Suppressor macrophage (primary cell): ENCODE measurements at places on chromosomes 2 and 18.
A peak's percentile ranks its signal among the peaks of the same experiment; 100 is the strongest.

DNA sequence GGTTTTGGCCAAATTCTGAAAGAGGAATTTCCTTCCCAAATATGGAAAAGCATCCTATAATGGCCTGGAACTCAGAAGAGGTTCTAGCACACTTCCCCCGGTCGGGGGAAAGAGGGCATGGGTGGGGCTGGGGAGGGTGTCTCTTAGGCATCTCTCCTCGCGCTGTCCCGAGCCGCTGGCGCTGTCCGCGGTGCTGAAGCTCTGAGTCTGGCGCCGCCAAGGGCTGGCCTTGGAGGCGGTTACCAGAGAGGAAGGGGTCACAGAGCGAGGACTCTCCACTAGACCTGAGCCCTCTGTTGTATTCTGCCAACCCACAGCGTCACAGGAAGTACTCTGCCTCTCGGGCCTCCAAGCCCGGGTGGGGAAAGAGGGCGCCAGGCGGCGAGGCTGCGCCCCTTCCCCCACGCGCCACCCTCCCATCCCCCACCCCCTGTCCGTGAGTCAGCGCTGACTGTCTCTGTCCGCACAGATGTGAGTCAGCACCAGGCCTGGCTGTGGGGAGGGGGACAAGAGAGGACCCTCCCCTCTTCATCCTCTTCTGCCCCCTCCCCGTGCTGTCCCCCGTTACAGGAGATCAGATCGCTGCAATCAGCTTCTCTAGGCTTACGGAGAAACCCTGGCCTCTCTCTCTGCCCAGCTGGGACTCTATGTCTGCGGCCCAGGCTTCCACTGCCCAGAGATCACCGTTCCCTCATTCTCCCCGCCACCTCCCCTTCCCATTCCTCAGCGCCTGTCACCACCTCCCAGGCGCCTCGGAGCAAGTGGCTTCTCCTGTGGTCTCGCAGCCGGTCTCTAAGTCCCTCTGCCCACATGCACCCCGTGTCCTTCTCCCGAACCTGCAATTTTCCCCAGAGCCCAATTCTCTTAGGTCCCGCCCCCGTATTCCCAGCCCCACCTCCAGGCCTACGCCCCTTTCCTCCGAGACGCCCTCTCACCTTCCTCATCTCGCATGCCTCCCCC lies 779 bp downstream of the PTPRN start:
- DNase-seq, result peak; percentile 90

GRCh38 chr2:222538535-222538934 lies 114.2 kb downstream of the SGPP2 start:
- DNase-seq, result peak; percentile 10

GRCh38 chr18:44227501-44227900 lies 453.2 kb upstream of the SETBP1 start:
- DNase-seq, result no peak

DNA sequence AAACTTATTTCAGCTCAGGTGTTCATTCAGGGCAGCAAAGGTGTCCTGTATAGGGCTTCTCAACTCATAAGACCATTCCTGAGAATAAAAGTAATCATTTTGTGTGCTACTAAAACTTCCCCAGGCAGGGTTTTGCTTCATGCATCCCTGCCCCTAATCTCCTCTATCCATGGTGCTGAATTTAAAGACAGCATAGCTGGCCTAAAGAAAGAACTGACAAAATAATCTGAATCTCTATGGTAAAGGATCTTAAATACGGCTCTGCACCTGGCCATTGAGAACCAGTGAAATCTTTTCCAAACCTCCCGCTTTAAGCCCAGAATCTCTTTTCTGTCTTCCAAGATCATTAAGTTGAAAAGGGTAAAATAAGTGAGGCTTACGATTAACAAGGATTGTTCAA lies 292.1 kb upstream of the KLHL29 start:
- no peak for DNase-seq

GRCh38 chr2:166112193-166112605 lies 15.6 kb downstream of the SCN1A start:
- DNase-seq, result no peak

DNA sequence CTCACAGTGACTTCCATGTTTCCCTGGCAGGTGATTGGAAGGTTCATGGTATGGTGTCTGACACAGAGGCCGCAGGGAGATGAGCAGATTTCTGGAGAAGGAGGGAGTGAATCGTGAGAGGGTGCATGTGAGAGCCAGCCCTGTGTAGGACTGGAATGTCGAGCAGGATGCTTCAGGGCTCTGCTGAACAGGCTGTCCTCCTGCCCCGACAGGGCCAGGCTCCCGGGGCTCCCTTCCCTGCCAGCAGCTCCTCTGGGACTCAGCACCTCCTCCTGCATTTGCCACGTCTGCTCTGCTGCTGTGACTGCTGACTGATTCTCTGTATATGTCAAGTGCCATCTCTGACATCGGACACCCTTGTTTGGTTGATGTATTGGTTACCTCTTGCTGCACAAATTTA lies 38.5 kb upstream of the INHBB start:
- DNase-seq, result no peak

GRCh38 chr2:164127971-164128527 lies 392.2 kb upstream of the FIGN start:
- no peak for DNase-seq

GRCh38 chr2:123928358-123928757 lies 96.7 kb upstream of the CNTNAP5 start:
- DNase-seq, result no peak

DNA sequence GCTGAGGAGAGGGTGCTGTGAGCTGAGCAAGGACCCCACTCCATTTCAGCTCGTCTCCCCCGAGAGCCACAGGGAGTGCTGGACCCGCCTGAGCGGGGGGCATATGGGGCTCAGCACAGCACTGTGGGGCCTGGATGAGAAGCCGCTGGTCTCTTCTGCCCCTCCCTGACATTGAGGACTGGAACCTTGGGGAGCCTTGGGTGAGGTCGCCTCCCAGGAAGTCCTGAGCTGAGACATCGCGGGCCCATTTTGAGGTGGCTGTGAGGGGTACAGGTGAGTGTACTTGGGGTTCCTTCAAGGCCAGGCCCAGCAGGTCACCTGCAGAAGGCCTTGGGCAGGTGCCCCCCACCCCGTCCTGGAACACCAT lies 3.1 kb upstream of the AQP12A start:
- DNase-seq, result no peak

DNA sequence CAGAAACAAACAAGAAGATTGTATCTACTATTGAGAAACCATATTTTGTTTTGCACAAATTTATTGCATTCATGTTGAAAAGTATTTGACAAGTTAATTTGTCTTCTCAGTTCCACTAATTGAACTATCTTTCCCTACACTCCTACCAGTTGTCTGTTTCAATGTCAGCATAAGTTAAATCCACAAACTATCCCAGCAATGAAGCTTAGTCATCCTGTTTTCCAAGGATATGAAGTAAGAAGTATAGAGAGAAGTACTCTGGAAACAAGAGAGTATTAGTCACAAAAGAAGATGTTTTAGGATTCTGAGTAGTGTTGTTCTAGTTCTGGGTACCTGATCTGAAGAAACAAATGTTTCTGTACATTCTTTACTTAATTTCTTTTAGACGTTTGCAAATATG lies 261.6 kb upstream of the ZNF804A start:
- DNase-seq, result no peak

- DNase-seq, result no peak
Observed at GRCh38 chr18:5961828-5962150, 66.5 kb upstream of the TMEM200C start.

- DNase-seq, result no peak
Observed at GRCh38 chr18:47981320-47981719, 50.9 kb upstream of the SMAD2 start.

- no peak for DNase-seq
Observed at GRCh38 chr2:186883666-186884065, 34.7 kb upstream of the ZSWIM2 start.

GRCh38 chr18:29321561-29321960 lies 1144.6 kb upstream of the CDH2 start:
- no peak for DNase-seq

- peak; percentile 27 for DNase-seq
Observed at GRCh38 chr2:224958873-224959272, 83.4 kb downstream of the DOCK10 start.

GRCh38 chr2:105540642-105541041 lies 141.8 kb upstream of the FHL2 start:
- no peak for DNase-seq

GRCh38 chr2:24754985-24755705 lies 38.0 kb downstream of the PTRHD1 start:
- no peak for DNase-seq

GRCh38 chr2:26330114-26330549 lies 15.8 kb upstream of the SELENOI start:
- DNase-seq, result peak; percentile 92

DNA sequence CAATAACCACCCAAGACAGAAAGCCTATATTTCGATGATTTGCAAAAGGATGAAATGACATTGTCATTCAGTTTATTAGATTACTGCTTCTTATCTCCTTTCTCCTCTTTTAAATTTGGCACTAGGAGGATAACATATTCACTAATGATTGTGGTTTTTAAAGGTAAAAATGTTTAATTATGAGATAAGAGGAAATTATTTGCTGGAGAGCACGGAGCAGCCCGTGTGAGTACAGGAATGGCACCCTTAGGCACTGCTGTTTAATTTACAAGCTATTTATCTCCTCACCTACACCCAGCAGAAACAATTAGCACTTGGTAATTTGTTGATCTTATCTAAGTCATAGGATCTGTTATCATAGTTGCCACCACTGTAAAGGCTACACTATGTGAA lies 87.4 kb upstream of the SP3 start:
- DNase-seq, result no peak

DNA sequence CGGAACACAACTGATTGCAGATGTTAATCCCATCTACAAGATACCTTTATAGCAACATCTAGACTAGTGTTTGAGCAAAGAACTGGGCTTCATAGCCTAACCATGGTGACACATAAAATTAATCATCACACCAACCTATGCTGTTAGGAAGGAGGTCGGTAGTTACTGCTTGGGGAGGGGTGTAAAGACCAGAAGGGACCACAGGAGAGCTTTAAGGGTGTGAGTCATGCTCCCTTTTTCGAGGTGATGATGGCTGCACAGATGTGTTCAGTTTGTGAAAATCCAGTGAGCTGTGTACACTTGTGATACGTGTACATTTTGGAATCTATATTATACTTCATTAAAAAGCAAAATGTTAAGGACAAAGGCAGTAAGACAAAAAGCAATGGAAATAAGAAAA lies 4.6 kb upstream of the SEH1L start:
- no peak for DNase-seq

- peak; percentile 55 for DNase-seq
Observed at GRCh38 chr2:8134985-8135682, 546.7 kb upstream of the ID2 start.

GRCh38 chr2:86697551-86698104 lies 22.5 kb upstream of the RMND5A start:
- DNase-seq, result peak; percentile 64

DNA sequence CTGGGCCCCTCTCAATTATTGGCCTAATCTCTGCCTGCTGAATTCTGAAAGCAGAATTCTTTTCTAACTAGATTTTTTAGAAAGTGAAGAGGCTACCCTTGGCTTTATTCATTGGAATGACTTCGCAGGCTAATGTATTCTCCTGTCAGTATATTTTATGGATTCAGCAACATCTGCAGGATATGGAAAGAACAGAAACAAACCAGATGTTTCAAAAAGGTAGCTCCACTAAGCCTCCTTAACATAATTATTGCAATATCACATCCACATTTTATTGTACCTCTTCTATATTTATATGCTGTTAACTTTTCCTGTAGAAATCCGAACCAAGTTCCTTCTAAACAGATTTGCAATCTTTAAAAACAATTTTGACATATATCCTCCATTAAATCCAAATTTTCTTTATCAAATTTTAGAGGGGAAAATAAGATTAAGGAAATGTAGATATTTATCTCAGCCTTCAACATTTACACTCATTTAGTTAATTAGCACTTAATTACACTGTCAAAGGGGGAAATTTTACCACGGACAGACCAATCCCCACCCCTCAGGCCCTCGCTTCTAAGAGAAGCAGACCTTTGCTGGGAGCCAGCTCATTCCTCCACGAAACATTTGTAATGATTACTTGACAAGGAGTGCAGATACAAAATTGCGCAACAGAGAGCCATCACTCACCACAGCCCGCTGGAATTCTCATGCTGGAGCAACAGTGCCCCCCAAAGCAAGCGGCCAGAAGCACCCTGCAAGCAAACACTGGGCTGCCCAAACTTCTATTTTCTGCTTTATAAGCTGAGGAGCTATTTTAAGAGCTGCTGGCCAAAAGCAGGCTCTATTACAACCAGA lies 253.4 kb downstream of the ETAA1 start:
- peak; percentile 21 for DNase-seq

DNA sequence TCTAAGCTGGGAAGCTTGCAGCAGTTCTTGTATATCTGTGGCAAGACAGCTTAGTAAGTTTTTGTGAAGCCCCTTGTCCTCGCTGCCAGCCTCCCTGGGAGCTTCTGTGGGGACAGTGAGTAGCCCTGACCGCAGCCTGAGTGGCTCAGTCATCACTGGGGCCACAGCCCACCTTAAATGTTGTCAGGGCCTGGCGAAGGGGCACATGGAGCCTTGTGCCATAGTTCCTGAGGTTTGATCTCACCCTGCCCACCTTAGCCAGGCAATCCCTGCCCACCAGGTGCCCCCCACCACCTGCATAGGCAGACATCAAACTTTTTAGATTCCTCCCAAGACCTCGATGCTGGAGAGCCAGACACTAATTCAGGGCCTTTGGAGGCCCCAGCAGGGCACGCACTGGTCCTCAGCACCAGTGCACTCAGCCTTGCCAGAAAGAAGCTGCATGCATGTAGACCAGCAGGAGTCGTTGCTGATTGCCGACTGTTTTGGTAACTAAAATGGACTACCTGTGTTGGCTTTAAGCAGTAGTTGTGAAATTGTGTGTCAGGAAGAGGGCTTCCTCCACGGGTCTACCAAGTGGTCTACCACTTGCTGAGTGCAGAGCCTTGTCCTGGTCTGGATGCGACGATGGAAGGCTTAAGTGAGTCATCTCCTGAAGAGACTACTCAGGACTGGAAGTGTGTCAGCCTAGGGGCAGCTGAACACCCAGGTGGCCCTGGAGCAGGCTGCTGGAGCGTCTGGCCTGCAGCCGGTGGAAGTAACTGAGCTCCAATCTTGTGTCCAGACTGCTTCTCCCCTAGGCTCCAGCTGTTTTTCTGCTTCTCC lies 233.1 kb downstream of the SEPTIN10 start:
- DNase-seq, result no peak

- peak; percentile 11 for DNase-seq
Observed at GRCh38 chr2:74391209-74391579, 11.1 kb upstream of the DCTN1 start.
